ENCODE measurements at places on chromosomes 5 and 9.

- peak; percentile 84 for DNase-seq
These were observed 146.6 kb downstream of the GAPVD1 start for GRCh38 chr9:125407974-125408900.

DNA sequence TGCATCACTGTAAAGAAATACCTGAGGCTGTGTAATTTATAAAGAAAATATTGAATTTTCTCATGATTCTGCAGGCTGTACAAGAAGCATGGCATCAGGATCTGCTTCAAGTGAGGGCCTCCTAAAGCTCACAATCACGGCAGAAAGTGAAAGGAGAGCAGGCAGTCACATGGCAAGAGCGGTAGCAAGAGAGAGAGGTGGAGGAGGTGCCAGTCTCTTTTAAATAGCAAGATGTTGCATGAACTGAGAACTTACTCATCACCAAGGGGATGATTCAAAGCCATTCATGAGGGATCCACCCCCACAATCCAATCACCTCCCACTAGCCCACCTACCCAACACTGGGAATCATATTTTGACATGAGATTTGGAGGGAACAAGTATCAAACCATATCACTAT, 184.5 kb upstream of the PAPPA start:
- DNase-seq = no peak

DNA sequence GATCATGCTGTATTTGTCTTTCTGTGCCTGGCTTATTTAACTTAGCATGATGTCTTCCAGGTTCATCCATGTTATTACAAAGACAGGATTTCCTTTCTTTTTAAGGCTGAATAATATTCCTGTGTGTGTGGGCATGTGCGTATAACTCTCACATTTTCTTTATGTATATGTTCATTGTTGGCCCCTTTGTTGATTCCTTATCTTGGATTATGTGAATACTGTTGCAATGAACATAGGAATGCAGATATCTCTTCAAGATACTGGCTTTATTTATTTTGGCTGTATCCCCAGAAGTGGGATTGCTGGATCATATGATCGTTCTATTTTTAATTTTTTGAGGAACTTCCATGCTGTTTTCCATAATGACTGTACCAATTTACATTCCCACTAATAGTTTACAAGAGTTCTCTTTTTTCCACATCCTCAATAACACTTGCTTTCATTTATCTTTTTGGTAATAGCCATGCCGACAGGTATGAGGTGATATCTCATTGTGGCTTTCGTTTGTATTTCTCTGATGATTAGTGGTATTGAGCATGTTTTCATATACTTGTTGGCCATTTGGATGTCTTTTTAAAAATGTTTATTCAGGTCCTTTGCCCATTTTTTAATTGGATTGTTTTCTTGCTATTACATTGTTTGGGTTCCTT, 38.0 kb downstream of the CREBRF start:
- no peak for DNase-seq

DNA sequence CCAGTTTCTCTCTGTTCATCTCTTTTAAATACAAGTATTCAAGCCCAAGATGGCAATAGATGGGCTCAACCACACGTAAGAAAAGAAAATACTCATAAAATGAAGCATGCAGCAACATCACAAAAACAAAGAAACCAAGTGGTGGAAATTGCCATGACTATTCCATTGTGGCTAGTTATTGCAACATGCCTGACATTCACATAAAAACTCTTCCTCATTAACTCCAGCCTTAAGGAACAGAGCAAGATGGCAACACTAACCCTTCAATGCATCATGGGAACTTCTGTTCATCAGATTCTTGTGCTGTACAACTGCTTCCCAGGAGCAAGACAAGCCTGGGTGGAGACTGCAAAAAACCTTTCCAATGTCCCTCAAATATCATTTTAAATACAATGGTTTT, 1.4 kb upstream of the GLIS3 start:
- no peak for DNase-seq

DNA sequence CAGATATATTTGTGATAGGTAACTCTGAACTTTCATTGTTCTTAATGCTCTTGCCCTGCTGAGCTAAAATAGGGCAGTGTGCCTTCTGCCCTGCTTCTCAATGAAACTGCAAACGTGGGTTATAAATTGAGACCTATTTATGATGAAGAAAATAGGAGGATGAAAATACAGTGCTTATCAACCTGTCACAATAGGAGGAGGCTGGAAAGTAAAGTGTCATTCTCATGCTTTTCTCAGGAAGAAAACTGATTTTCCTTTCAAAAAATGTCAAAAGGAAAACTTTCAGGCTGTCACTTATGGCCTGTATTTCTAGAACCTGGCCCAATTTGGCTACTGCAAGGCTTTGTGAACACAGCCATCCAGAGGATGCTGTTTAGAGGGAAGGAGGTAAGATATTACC, 130.3 kb upstream of the TUSC1 start:
- DNase-seq = no peak

GRCh38 chr5:172104801-172105701, 83.0 kb downstream of the STK10 start:
- DNase-seq = no peak

- peak; percentile 85 for DNase-seq
These were observed 427 bp downstream of the SERINC5 start for GRCh38 chr5:80255431-80255810.

GRCh38 chr5:54063817-54064216, 246.6 kb downstream of the ARL15 start:
- DNase-seq = no peak

DNA sequence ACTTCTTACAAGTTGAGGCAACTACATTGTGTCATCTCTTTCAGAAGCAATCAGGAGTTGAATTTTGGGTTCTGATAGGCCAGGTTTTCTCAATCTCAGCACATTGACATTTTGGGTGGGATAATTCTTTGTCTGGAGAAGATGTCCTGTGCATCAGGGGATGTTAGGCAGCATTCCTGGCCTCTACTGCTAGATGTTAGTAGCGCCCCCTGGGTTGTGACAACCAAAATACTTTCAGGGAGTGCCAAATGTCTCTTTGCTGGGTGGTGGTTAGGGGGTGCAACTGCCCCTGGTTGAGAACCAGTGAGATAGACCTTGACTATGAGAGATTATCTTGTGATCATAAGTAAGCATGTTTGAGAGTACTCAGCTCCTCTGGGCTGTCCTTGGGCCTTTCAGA, 164.3 kb upstream of the KLF9 start:
- DNase-seq = no peak

- DNase-seq = no peak
These were observed 17.4 kb downstream of the ZBTB43 start for GRCh38 chr9:126822278-126822677.

GRCh38 chr5:88660264-88660946, 222.6 kb downstream of the MEF2C start:
- DNase-seq = peak; percentile 36

GRCh38 chr9:2126331-2126803, 111.2 kb downstream of the SMARCA2 start:
- peak; percentile 78 for DNase-seq

DNA sequence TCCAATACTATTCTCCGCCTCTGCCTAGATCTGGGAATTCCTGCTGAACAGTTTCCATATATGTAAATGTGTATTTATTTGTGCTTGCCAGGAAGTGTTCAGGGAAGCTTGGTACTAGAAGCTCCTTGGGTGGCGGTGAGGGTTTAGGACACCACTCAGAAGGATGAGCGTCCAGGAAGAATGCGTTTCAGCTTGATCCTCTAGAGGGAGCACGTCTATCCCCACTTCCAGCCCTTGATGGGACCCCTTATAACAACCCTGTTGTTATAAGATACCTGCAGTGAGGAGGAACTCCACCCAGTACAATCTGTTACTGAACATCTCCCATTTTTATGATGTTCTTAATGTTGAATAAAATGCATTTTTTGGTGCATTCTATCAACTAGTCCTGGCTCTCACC, 88.9 kb downstream of the CYFIP2 start:
- DNase-seq = no peak

DNA sequence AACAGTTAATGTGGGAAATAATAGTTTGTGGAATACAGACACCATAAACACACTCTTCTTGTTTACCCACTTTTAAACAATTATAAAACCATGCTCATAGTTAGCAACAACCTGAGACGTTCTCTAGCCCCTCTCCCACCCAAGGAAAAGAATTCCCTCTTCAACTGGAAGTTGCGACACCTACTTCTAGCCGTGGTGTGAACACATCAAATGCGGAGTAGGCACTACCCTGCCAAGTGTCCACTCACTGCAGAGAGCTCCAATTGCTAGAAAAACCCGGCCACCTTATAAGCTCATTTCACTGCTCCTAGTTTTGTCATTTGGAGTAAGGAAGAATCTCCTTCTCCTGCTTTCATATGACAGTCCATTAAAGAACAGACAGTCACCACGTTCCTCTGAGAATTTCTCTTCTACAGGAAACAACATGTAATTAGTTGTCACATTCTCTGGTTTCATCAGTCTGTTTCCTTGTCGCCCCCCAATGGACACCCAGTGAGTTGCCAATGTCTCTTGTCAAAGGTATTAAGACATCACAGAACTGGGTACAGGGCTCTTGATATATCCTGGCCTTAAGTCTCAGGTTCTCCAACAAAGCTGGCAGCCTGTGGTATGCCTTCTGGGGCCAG, 47.3 kb downstream of the PRLR start:
- DNase-seq = no peak

DNA sequence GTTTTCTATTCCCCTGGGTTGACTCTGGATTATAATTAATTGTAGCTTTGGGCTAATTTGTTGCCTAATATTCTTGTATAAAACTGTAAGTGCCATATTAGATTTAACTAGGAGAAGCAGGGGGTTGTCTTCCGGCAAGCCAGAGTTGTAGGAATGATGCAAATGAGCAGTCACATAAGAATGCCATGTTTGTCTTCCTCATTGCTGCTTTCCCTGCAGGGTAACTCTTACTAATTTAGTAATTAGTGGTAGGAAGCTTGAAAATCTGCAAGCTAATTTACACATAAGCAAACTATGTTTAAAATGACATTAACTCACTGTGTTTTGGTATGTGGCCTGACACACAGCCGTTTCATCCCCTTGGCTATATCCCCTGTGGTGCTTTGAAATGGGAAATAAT, 527.8 kb downstream of the KCTD16 start:
- DNase-seq = no peak

- DNase-seq = no peak
These were observed 5.5 kb downstream of the FSTL4 start for GRCh38 chr5:133606835-133607234.

- DNase-seq = no peak
These were observed 1347.2 kb upstream of the NUDT12 start for GRCh38 chr5:104909803-104910202.

DNA sequence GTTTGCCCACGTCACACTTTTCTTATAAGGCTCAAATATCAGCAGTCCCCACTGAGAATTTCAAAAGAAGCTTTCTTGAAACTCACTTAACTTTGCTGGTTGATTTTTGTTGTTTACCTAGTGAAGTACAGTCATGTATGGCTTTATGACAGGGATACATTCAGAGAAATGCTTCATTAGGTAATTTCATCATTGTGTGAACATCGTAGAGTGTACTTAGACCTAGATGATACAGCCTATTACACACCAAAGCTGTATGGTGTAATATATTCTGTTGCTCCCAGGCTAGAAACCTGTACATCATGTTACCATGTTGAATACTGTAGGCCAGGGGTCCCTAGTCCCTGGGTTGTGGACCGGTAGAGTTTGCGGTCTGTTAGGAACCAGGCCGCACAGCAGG, 177.0 kb downstream of the ARRDC3 start:
- DNase-seq = no peak

GRCh38 chr9:17531642-17532254, 47.1 kb upstream of the SH3GL2 start:
- DNase-seq = peak; percentile 46

- DNase-seq = no peak
These were observed 71.9 kb upstream of the SPATA31E1 start for GRCh38 chr9:87810679-87811178.

- DNase-seq = no peak
These were observed 43.4 kb downstream of the ANGPTL2 start for GRCh38 chr9:127078988-127079387.

- DNase-seq = peak; percentile 92
These were observed 1058.5 kb upstream of the DMAC1 start for GRCh38 chr9:8857926-8858595.

- peak; percentile 37 for DNase-seq
These were observed 199.1 kb upstream of the MPDZ start for GRCh38 chr9:13478639-13479038.

GRCh38 chr5:93255796-93256195, 325.2 kb downstream of the NR2F1-AS1 start:
- no peak for DNase-seq

GRCh38 chr5:2005101-2006041, 122.6 kb upstream of the IRX4 start:
- DNase-seq = no peak

- no peak for DNase-seq
These were observed 65.3 kb upstream of the TGFBR1 start for GRCh38 chr9:99039505-99040182.

DNA sequence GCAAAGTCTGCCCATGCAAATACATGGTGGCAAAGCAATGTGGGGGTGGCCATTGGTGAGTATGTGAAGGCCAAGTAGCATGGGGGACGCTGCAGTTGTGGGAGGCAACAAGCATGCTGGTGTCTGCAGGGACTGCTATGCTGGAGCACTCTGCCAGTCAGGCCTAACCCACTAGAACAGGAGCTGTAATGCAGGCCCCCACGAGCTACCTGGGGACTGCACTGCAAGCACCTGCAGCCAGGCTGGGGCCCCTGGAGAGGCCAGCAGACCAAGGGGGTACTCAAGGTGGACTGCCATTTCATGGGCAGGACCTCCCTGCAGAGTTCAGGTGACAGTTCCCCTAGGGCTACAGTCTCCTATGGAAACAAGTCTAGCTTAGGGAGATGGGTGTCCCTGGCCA, 183.8 kb upstream of the PDE4D start:
- DNase-seq = no peak

DNA sequence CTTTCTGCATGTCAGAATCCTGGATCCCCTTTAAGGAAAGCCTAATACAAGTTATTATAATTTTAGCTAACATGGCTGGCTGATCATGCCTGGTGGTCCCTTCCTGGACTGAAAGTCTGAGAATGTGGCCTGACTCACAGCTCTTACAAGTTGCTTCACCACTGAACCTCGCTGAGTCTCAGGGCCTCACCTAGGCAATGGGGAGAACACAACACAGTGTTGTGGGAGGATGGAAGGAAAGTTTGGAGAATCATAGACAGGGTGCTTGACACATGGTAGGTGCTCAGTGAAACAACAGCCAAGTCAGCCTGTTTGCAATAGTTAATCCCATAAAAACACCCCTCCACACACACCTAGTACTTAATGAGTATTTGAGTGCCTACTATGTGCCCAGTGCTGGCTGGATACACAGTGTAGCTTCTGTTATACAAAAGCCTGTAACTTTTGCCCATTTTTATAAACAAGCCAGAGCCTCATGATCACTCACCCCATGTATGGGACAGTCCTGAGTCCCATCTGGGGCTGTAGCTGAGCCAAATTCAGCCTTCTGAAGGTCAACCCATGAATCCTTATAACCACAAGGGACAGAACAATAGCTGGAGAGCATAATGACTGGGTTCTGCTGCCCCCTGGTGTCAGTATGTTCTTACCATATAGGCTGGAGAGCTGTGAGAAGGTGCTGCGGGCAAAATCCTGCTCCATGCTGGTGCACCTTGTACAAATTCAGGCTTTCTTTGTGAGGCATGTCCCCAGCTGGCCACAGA, 3.9 kb downstream of the ACSL6 start:
- peak; percentile 62 for DNase-seq

GRCh38 chr5:20157089-20157488, 169.1 kb upstream of the CDH18 start:
- no peak for DNase-seq
